ENCODE measurements at places on chromosomes 6 and 20.

GRCh38 chr6:135922174-135922573 is 70.7 kb downstream of the PDE7B start:
- DNase-seq = no peak

DNA sequence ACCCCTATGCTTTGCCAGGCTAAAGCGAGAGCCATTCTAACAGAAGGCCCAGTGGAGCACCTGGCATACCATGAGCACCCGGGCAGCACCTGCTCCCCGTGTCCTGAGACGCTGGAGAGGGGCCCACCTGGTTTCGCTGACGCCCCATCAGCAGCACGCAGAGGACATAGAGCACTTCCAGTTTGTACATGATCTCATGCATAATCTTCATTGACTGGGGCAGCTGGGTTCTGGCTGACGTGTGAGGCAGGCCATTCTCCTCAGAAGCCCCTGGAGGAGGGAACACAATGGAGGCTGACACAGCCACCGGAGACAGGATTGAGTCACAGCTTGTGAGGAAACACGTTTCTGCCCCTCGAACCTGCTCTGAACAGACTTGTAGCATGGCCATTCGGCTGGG is 65.4 kb downstream of the MYH7B start:
- no peak for DNase-seq

GRCh38 chr6:89313006-89313405 is 2.1 kb downstream of the GABRR2 start:
- DNase-seq = no peak

DNA sequence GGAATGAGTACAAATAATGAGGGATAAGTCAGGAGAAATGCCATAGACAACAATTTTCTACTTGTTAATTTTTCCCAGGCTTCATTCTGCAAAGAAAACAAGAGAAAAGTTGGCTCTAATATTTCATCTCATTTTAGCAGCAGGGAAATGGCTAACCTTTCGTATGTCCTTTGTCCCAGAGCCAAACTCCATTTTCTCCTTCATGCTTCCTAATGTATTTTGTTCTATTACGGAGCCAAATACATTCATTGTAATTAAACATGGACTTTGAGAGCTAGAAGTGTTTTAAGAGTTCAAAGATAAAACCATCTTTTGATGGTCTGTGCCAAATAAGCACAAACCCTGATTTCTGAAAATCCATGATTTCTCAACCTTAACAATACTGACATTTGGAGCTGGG is 136.9 kb downstream of the PTCHD4 start:
- DNase-seq = no peak

GRCh38 chr6:20853828-20854227 is 319.6 kb downstream of the CDKAL1 start:
- DNase-seq = no peak

DNA sequence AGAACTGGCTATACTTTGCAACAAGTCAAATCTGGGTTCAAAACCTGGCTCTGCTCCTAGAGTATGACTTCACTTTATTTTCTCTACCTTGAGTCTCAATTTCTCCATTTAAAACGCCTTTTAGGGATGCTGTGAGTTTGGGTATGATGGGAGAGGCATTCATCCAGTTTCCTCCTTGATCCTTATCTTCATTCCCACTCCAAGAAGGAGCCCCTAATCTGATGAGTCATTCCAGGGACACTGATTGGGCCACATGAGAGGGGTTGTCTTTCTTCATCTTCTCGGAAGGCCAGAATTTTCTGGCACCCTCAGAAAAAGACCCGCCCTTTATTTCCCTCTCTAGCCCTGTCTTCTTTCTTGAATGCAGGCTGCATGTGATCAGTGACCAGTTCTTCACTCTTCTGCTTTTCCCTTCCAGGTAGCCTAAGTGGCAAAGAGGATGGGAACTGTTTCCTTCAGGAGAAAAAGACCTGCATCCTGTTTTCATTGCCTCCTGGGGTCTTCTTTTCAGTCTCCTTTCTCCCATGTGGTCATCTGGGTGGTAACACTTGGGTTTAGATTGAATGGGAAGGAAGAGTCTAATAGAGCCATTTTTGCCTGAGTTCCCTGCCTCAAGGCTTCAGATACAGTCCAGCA is 32.1 kb upstream of the PNRC1 start:
- no peak for DNase-seq

DNA sequence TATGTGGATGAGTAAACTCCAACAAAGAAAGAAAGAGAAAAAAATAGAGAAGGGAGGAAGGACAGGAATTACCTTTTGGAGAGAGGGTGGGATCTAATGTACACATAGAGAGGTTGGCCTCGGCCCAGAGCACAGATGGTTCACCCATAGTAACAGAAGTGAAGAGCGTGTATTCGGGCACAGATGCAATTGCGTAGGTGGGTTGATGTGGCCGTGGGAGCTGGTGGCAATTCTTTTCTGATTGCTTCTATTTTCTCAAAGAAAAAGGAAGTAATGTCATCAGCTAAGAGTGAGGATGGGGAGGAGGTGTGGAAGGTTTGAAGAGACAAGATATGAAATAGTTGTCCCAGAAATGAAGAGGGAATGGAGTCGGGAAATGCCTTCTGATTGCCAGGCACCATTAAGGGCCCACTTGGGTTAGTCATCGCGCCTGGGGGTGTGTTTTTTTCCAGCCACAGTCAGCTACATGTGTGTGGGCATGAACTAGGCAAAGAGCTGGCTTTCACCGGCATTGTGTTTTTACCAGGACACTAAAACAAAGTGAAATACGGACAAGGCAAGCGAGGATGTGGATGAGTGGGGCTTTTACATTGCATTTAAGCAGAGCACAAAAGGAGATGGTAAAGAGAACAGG is 158.7 kb downstream of the SYNE1 start:
- no peak for DNase-seq

DNA sequence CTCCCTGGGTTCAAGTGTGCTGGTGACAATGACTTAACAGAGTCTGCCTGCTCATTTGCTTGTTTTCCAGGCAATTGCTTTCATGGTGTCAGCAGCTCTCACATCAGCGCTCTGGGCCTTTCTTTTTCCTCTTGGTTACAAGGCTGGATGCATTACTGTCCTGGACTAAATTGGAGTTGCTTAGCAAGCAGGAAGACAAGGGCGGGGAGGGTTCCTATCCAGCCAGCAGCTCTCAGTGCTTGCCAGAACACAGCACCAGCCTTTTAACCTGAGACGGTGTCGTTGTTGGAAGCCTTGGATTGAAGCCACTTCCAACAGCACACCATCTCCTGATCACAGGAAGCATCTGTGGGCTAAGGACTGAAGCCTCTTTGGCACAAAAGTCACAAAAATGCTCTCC is 606.9 kb downstream of the CDH26 start:
- DNase-seq = no peak

DNA sequence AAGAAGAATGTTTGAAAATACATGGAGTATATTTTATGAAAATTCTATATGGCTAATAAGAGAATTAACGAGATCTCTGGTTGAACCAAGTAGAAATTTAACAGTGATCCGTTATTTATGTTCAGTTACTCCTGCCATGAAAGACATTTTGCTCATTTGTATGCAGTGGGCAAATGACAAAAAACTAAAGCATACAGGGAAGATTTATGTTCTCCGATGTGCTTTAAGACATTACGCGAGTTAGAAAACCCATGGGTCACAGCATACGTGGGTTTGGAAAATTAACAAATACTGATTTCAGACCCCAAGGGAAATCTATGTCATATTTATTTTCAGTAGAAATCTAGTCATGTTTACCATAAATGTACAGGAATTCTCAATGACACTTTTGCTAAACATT is 90.1 kb downstream of the BMP5 start:
- no peak for DNase-seq

GRCh38 chr6:142322504-142323198 is 20.8 kb downstream of the ADGRG6 start:
- no peak for DNase-seq

DNA sequence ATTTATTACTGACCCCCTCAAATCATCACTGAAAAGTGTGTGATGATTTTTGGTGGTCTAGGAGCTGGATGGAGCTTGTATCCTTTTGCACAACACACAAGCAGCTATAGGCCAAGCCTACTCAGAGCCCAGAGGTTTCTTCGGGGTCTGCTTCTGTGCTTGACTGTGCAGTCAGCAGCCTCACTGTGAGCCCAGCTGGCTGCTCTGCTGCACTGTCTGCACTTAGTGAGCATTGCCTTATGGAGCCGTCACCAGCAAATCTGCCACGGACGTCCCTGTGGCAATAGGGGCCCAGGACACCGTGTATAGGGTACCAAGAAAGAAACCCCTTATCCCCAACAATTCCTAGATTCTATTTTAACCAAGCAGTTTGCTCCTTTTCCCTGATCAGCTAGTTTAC is 38.6 kb upstream of the GMPR start:
- DNase-seq = no peak

DNA sequence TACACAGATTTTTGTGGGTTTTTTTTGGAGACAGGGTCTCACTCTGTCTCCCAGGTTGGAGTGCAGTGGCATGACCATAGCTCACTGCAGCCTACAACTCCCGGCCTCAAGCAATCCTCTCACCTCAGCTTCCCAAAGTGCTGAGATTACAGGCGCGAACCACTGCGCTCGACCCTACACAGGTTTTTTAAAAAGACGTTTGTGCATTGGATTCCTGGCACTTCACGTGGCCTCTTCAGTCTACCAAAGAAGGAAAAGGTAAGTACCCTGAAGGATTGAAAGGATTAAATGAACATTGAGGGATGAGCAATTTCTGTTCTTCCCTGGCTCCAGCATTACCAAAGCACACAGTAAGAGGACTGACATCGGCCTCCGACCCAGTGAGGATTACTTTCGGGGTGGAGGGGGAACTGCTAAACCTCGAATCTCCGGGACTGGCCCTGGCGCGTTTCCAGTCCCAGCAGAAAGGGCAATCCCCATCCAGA is 556 bp upstream of the YWHAB start:
- no peak for DNase-seq

- DNase-seq = no peak
These were observed 110.0 kb downstream of the GPX5 start for GRCh38 chr6:28635547-28636158.

DNA sequence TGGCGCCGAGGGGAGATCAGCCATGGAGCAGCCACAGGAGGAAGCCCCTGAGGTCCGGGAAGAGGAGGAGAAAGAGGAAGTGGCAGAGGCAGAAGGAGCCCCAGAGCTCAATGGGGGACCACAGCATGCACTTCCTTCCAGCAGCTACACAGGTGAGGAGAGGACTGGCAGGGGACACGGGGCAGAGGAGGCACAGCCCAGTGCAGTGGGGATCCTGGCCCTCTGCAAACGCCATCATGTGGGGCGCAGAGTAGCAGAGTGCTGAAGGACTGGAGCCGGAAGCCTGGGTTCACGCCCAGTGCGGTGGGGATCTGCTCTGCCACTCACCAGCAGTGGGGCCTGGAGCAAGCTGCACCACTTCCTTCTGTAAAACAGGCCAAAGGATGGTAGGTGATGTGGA is 41.1 kb upstream of the FANCE start:
- no peak for DNase-seq

DNA sequence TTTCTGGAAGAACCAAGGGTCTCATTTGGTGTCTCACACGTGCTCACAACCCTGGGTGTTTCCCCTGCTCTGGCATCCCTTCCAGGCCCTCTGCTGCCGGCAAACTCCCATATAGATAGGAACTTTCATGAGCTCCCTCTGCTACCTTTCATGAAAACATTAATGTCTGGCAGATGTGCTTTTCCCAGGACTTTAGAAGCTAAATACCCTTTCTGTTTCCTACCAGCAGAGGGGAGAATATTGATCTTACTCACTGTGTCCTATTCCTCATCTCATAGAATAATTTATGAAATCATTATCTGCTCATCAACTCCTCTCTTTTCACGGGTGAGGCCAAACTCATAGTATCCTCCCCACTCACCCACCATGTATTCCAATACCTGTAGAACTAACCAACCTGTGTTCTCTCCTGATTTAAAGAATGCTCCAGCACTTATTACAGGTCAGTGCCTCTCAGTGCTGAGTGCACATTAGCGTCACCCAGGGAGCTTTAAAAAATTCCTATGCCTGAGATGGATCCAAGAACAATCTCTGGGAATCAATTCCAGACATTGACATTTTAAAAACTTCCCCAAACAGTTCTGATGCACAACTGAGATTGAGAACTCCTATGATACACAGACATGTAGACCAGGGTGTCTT is 298.5 kb upstream of the JAG1 start:
- no peak for DNase-seq

GRCh38 chr6:82364087-82365015 is 734 bp downstream of the TPBG start:
- no peak for DNase-seq

DNA sequence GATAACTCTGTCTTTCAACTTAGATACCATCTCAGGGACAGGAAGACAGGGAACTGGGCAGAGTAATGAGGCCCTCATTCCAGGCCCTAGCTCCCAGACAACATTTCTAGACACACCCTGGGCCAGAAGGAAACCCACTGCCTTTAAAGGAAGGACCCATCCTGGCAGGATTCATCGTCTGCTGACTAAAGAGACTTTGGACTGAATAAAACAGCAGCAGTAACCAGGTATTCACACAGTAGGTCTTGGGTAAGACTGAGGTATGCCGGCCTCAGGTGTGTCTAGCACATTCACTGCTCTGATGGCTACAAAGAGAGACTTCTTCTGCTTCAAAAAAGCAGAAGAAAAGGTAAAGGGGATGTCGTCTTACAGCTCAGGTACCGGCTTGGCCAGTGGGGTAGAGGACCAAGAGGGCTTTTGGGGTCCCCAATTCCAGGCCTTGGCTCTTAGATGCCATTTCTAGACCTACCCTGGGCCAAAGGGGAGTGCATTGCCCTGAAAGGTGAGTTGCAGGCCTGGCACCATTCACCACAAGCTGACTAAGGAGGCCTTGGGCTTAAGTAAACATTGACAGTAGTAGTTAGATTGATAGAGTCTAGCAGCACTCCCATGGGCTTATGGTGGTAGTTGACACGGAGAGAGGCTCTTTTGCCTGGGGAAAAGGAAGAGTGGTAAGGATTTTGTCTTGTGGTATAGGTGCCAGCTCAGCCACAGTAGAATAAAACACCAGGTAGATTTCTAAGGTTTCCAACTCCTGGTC is 13.4 kb downstream of the SNX14 start:
- no peak for DNase-seq
